ENCODE measurements at places on chromosomes 12 and 14.
A peak's percentile ranks its signal among the peaks of the same experiment; 100 is the strongest.

DNA sequence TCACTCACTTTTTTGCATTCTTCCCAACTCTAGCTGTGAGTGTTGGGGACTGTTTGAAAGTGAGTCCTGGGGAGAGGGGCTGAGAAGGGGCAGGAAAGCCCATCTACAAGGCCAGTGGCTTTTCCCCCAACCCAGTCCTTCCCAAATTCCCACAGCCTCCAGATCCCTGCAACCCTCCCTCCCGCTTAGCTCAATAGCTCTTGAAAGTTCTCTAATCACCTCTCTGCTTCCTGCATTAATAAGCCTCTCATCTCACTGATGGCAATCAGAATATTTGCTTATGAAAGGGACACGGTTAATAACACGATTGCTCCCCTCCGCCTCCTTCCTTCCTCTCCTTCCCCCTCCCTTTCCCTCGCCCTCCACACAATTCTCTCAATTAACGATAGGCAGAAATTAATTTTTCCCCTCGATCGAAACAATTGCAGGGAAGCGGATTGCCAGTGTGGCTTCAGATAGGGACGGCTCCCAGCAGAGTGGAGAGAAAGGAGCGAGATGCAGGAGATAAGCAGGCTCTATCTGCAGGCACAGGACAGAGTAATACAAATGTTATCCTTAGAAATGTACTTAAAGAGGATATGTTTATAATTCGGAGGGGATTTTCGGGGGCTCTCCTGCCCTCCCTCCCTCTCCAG lies 15.1 kb upstream of the GPATCH2L start:
- DNase-seq = no peak

DNA sequence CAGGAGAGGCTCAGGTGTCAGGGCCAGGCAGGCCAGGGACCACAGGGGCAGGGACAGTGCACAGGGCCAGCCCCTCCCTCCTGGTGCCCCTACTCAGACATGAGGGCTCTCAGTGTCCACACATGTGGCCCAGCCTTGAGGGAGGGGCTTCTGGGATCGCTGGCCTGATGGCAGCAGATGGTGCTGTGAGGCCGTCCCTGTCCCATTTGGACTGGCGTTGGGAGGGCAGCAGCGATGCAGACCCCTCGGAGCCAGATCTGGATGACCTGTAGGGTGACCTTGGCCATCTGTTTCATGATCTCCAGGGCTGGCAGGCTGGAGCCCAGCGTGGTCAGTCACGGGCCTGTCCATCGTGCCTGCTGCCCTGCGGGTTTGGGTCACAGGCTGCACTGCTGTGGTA lies 377.6 kb downstream of the TMEM121 start:
- no peak for DNase-seq

GRCh38 chr12:109678719-109679118 lies 34.9 kb upstream of the FAM222A start:
- no peak for DNase-seq

DNA sequence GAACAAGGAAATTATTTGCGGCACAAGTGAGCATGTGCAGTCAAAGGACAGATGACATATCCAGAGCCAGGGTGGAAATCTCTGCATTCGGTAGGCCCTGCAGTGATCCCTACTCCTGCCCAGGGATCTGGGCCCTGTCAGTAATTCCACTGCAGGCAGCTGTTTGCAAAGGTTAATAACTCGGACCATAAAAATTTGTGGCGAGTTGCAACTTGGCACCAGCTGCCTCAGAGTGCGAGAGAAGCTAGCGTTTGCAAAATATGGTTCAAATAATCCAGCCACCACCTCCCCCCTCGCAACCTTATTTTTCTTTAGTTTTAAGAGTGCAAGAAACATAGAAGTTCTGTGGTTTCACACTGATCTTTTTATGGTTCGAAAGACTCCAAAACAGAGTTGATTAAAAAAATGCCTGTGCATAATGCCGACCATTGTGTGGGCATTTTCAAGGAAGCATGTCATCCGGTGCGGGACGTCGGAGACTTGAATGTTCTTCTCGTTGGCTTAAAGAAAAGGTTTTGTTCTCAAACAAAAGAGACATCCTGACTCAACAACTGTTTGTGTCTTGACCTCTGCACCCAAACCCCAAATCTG lies 224.5 kb downstream of the BCL11B start:
- DNase-seq = no peak

- no peak for DNase-seq
Observed at GRCh38 chr12:70880744-70881143, 39.8 kb downstream of the PTPRR start.

GRCh38 chr12:55686366-55687010 lies 21.2 kb downstream of the ITGA7 start:
- no peak for DNase-seq

DNA sequence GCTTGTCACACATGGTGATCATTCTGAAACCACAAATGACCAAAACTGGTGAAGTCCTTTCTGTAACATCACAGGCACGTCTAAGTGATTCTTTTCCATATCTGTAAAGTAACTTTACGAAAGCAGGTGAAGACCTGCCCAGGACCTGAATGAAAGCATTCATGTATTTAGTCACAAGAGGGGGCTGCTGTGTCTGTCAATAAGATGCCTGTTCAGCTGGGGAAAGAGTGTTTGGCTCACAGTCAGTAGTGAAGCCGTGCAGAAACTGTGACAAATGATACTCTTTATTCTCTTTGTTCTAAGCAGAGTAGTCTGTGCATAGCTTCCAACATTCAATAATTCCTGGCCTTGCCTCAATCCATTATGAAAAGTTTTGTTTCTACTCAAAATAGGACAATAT lies 373.5 kb upstream of the OR4E1 start:
- no peak for DNase-seq

DNA sequence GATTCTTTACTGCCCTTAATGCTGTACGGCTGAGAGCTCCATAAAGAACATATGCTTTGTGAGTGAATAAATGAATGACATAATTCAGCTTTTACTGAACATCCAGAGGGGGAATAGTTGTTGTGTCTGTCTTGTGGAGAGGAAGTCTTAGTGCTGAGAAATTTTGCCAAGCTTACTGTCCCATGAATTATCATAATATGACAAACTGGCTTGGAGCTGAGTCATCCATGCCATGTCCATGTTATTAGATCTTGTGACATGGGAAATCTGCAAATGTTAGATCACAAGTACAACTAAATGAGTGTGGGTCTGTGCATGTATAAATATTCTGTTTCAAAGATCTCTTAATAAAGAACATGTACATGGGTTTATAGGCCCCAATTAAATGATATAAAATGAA lies 350.4 kb downstream of the BMP4 start:
- no peak for DNase-seq

GRCh38 chr14:64417771-64418125 lies 29.6 kb downstream of the MTHFD1 start:
- DNase-seq = no peak

GRCh38 chr12:93521225-93522080 lies 51.0 kb upstream of the SOCS2 start:
- DNase-seq = no peak

DNA sequence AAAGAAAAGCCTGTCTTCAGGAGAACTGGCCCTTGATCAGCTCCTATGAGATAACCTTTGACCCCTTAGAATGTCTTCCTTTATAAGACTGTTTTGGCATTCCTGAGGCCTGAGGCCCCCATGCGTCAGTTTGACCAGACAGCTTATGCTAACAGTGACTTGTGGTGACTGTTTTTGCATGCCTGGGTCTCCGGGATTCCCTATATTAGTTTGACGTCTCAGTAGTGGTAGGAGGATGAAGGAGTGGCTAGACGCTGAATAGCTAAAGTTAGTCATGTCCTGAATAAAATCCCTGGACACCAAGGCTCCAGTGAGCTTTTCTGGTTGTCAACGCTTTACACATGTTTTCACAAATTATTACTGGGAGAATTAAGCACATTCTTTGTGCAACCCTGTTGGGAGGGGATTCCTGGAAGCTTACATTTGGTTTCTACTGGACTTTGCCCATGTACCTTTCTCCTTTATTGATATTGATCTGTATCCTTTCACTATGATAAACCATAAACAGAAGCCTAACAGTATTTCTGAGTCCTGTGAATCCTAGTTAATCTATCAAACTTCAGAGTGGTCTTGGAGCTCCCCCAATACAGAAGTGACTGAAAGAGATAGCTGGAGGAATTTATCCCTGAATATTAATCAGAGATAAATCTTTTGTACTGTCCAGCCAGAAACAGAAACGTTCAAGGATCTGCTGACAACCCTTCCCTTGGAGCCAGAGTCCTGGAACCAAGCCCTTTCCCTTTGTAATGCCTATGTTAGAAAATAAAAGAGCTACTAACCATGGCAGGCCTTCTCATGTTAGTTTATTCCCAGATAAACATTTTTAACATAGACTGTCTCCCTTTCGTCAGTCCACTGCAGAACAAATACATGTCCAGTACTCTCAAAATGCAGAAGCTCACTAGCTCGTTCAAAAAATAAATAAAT lies 479.2 kb downstream of the RPS29 start:
- DNase-seq = no peak

GRCh38 chr12:107134558-107134957 lies 41.2 kb upstream of the CRY1 start:
- no peak for DNase-seq

DNA sequence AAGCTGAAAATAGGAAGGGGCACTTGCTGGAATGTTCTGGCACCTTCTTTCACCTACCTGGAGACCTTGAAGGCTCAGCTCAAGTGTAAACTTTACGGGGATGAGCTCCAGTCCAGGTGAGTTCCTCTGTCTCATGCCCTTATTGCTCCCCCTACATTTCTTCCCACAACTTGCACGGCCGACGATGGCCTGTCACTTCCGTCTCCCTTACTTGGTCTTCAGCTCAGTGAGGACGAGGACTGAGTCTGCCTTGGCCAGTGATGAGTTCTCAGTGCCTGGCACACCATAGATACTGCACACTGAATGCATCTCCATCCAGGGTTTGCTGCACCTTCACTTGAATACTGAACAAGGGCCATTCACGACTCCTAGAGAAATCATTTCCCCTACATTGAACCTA lies 21.4 kb downstream of the ADGRD1 start:
- no peak for DNase-seq

- DNase-seq = no peak
Observed at GRCh38 chr12:98419795-98420404, 95.5 kb upstream of the TMPO start.

- no peak for DNase-seq
Observed at GRCh38 chr14:51216602-51217001, 23.4 kb upstream of the TMX1 start.

- DNase-seq = no peak
Observed at GRCh38 chr12:100564905-100565467, 8.5 kb upstream of the GAS2L3 start.

- DNase-seq = no peak
Observed at GRCh38 chr12:19458733-19459132, 19.4 kb downstream of the AEBP2 start.

- no peak for DNase-seq
Observed at GRCh38 chr12:125049093-125049458, 16.2 kb upstream of the AACS start.

GRCh38 chr14:54395716-54396115 lies 1.1 kb upstream of the CDKN3 start:
- no peak for DNase-seq

DNA sequence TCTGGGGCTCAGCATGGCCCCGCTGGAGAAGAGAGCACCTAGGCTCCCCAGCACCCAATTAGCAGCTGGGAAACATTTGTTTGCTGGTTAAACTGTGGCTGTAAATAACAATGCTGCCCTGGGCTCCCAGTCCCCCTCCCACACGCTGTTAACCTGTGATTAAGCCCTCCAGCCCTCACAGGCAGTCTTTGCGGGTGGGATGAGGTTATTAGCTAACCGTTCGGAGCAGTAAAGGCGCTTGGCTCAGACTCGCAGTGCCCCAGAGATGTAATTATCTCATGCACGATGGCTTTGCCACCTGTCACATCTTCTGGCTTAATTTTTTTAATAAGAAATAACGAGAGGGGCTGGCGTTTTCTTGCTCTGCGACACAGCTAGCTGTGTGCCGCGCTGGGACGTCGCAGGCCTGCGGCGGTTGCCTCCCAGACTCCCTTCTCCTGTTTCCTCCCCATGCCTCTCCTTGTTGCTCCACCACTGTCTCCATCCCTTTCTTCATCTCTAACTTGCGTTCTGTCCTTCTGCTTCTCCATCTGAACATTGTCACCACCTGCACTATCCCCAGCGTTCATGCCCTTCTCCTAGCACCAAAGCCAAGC lies 239.2 kb upstream of the FKBP4 start:
- no peak for DNase-seq

DNA sequence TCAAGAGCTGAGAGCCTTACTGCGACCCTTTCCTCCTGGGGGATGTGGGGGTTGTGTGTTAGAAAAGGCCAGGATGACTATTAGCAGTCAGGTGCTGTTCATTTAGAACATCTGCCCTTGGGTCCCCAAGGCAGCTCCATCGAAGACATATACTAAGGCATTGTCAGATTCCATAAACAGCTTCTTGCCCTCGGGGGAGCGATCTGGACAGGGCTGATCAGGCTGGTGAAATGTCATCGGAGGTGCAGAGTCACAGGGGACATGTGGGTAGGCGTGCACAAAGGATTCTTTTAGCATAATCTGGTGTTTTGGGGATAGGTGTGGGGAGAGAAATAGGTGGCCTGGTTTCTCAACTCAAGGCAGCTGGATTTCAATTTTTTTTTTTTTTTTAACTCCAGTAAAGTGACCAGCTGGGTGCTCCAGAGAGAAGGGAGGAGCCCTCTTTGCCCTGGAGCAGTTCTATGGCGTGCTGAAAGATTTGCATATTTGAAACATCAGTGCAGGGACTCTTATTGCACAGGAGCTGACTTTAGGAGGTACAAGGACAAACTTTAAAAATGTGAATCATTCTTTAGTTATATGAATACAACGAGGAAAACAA lies 160.1 kb downstream of the SUDS3 start:
- no peak for DNase-seq

DNA sequence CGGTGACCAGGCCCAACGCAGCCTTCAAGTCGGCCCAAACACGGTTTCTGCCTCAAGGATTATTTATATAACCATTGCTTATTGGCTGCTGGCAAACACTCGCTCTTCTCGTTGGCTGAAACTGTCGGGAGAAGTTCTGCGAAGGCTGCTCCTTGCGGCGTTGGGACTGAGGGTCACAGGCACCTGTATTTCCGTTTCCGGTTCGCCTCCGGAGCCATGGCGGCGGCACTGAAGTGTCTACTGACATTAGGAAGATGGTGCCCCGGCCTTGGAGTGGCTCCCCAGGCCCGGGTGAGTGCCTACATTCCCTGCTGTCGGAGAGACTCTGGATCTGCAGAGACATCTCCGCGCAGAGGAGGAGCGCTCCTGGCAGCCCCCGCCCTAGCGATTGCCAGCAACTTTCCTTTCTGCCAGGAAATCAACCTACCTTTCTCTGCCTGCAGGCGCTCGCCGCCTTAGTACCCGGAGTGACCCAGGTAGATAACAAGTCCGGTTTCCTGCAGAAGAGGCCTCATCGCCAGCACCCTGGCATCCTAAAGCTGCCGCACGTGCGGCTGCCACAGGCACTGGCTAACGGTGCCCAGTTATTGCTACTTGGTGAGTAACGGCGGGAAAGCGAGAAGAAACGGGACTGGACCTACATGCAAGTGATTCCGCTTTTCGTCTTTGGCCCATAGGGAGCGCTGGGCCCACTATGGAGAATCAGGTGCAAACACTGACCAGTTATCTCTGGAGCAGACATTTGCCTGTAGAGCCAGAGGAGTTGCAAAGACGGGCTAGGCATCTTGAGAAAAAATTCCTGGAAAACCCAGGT lies at the start of gene METTL17:
Gene METTL17, plus strand, starts transcription at position 194 of the 814 bp plus-strand sequence. Its CDS starts 23 bp downstream, at position 217.
- peak; percentile 81 for DNase-seq

GRCh38 chr14:38567703-38568102 lies 311.8 kb upstream of the CLEC14A start:
- DNase-seq = no peak

- no peak for DNase-seq
Observed at GRCh38 chr14:74698465-74698864, 14.4 kb downstream of the AREL1 start.

GRCh38 chr12:47686645-47687240 lies 19.1 kb downstream of the RPAP3 start:
- no peak for DNase-seq

All from GM18507 (cell line).